Daoy (cell line): ENCODE measurements at places on chromosomes 12 and 14.
A peak's percentile ranks its signal among the peaks of the same experiment; 100 is the strongest.

GRCh38 chr12:90124914-90125313, 416.3 kb upstream of the ATP2B1 start:
- DNase-seq = no peak

DNA sequence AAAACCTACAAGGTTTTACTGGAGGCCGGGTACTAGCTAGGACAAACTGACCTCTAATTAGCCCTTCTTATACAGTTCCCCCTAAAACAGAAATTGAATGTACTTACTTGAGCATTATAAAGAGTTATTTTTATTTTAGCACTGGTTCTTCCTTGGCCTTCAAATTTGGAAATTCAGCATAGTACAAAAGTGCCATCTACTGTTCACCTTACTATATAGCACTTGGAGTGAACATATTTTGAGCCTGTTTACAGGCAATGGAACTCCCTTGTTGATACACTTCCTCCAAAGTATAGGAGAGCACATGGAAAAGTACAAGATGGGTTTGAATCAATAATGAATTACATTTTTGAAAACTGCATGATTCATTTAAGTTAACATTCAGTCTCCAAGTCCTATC, 3.9 kb upstream of the POC1B start:
- peak; percentile 17 for DNase-seq

DNA sequence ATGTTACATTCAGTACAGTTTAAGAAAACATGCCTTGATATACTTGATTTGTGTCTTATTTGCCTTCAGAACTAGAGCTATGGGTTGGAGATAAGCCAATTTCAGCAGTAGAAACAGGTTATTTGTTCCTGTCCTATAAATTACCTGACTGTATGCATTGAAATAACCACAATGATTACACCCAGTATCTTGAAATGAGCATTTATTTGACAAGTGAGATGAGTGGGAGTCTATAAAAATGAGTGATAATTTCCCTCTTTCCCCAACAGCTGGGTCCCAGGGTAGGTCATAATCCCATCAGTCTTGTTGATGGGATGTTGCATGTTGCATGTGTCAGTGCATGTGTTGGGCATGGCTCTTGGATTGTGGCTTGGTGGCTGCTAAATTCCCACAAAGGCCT, 3.7 kb downstream of the TAS2R42 start:
- no peak for DNase-seq

DNA sequence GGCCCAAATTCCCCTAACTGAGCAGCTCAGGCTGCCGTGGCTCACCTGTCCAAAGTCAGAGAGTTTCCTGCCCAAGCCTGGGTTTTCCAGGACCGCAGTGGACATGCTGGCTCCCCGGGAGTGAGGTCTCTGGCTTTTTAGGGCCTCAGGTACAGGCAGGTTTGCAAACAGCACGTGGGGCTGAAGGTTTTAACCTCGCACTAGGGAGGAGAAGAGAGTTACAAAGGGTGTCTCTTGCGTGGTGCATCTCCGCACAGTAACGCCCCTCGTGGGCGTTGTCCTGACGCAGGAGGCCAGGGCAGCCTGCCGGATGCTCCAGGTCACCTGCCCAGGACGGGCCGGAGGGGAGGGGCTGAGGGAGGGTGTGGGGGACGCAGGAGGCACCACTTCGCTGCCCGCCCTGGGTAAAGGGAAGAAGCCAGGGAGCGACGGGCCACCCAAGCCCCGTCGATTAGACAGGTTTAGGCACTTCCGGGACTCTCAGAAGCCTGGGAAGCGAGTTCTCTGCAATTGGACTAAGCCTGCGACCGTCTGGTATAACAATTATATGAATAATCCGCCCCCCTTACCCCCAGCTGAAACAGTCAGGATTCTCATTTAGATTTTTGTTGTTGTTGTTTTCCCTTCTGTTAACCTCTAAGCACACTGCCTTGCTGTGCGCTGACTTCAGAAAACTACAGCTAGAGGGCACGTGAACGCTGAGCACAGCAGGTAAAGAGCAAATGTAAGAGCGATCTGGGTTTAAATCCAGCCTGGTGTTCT, at the start of gene PAH:
Gene PAH (minus strand): TSS at position 219 of the 762 bp plus-strand sequence. CDS start 114 bp downstream, at position 105.
- peak; percentile 6 for DNase-seq

GRCh38 chr14:51395361-51395849, 155.4 kb downstream of the TMX1 start:
- DNase-seq = peak; percentile 86

- no peak for DNase-seq
Measured at GRCh38 chr12:71871116-71871515, 31.6 kb downstream of the TBC1D15 start.

DNA sequence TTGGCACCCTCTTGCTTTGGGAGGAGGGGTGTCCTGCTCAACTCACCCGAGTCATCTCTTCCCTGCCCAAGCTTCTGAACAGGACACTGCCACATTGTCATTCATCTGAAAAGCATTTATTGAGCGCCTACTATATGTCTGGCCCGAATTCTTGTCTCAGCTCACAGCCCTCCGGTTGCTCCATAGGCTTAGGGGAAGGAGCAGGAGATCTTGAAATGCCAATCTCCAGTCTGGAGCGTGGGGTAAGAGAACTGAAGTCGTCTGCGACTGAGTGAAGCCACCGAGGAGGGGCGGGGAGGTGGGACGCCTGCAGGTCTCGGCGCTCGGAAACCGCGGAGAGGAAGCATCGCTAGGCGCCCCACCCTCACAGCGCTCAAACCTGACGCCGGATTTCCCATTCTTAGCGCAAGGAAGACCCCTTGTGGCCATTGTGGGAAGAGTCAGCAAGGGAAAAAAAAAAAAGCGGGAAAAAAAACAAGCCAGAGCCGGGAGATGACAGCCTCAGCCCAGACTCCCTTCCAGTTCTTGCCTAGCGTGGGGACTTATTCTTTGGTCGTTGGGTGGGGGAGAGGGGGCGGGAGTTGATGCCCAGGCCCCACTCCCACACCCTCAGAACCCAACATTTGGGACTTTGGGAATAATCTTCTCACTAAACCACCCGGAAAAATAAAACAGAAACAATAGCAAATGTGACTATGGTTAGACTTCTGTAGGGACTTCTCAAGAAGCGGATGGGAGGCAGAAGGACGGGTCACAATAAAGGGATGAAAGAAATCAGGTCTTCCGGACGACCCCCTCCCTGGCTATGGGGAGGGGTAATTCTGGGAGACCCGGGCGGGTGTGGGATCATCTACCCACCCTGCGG, 28.2 kb upstream of the SMUG1 start:
- DNase-seq = peak; percentile 92

DNA sequence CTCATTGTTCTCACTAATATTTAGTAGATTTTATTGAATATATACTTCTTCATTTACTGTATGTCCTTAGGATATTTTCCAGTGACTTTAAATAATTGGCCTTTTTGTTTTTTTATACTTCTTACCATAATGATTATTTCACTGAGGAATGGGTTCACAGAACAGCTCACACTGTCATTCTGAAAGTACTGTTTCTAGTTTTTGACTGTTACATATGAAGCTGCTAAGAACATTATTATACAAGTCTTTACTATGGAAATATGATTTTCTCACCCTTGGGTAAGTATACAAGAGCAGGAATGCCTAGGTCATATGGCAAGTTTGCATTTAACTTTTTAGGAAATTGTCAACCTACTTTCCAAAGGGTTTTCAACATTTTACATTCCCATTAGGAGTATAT, 343.1 kb downstream of the CCER1 start:
- no peak for DNase-seq

DNA sequence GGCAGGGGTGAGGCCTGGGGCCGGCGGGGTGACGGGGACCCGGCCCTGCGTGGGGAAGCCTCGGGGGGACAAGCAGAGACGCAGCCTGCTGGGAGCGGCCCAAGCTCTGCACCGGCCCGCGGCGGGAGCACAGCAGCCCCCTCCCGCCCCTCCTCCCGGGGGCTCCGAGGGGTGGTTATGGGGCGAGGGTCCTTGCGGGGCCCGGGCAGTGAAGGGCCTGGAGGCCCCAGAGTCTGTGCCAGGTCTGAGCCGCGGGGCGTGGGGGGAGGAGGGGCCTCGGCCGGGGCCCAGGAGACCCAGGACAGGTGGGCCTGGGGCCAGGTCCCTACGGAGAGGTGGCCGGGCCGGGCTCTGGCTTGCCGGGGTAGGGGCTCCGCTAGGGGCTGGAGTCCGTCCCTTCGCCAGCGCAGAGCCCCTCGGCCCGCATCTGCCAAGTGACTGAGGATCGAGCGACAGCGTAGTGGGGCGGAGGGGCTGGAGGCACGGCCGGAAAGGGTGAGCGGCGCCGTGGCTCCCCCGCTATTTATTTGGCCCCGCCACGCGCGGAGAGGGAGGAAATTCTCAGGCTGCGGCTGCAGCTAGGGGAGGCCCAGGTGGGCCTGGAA, 495 bp downstream of the TMEM121 start:
- no peak for DNase-seq

- no peak for DNase-seq
Measured at GRCh38 chr12:6076346-6076745, 48.1 kb downstream of the VWF start.

DNA sequence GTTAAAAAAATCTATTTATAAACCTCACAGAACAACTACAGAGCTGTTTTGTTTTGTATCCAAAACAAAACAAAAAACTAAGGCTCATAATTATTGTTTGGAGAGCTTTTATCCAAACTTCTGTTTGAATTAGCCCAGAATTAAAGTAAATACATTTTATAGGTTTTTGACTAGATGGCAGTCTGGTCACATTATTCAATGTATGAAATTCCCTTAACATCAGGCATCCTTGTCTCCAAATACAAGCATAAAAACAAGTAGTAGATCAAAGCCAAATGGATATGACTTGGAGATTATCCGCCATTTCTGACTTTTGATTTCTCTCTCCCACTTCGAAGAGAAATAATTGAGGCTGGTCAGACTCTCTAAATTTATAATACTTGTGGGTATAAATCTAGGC, 63.5 kb downstream of the SLC38A1 start:
- DNase-seq = no peak

- DNase-seq = no peak
Measured at GRCh38 chr12:89779090-89779489, 70.5 kb upstream of the ATP2B1 start.

- DNase-seq = no peak
Measured at GRCh38 chr12:124872068-124872719, 8.5 kb upstream of the SCARB1 start.

DNA sequence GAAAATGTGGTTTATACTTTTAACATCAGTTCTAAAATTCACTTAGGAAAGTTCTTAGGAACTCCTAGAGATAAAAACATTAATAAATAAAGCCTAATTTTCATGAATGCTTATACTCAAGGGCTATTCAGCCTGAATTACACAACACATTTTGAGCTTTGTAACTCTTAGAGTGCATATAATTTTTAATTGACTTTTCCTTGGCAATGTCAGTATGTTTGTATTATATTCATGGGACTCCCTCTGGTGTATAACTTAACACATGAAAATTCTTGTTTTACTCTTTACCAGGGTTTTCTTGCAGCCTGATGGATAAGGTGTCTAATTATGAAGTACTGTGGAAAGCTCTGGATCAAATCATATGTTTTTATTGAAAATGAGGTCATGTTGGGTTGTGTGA, 150.6 kb upstream of the HMGA2 start:
- DNase-seq = no peak

GRCh38 chr14:95291859-95292542, 27.7 kb downstream of the CLMN start:
- DNase-seq = peak; percentile 90

DNA sequence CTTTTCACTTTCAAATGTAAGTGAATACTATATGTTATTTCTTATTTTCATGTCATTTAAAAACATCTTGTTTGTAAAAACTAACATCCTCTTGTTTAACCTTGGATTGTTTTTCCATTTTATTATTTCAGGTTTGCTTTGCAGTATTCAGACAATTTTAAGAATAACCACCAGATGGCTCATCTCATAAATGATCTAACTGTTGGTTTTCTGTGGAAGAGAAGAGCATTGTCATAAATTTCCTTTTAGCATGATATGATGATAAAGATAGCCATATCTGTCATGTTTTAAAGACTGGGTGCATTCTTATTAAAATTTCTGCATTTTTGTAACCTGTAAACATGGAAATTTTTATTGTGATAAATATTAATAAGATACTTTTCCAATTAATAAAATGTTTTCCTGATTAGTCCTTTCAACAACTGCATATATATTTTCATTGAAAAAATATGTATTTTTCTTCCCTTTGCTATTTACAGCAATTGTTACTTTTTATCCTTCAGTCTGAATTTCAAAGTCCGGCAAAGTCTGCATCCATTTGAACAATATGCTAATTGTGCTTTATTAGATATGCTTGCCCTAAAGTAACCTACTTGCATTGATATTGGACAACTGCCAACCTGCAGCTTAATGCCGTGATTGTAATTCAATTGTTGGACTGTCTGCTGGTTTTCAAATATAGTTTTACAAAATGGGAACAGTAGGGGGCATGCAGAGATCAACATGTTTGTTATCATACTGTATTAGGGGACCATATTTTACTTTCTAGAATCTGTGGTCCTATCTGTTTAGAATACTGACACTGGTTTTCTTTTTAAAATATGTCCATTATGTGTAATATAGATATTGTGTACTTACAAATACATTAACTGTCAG, 163.4 kb downstream of the GARIN6 start:
- peak; percentile 21 for DNase-seq

GRCh38 chr14:77561881-77562280, 54.6 kb downstream of the SPTLC2 start:
- no peak for DNase-seq

DNA sequence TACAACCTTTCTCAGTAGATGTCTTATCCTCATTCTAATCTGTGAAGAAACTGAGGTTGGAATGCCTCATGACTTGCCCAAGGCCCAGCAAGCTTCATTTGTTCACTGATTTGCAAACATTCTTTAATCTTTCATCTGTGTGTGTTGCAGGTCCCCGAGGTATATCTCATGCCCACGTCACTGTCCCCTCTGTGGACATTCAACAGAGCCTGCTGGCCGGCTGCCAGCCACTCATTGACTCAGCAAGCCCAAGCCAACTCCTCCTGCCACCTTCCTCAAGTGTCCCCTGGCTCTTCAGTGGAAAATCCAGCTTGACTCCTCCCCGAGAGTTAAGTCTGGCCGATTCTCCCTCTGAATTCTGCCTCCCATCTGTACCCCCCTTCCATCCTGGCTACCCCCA, 1.9 kb upstream of the DCAF4 start:
- no peak for DNase-seq

DNA sequence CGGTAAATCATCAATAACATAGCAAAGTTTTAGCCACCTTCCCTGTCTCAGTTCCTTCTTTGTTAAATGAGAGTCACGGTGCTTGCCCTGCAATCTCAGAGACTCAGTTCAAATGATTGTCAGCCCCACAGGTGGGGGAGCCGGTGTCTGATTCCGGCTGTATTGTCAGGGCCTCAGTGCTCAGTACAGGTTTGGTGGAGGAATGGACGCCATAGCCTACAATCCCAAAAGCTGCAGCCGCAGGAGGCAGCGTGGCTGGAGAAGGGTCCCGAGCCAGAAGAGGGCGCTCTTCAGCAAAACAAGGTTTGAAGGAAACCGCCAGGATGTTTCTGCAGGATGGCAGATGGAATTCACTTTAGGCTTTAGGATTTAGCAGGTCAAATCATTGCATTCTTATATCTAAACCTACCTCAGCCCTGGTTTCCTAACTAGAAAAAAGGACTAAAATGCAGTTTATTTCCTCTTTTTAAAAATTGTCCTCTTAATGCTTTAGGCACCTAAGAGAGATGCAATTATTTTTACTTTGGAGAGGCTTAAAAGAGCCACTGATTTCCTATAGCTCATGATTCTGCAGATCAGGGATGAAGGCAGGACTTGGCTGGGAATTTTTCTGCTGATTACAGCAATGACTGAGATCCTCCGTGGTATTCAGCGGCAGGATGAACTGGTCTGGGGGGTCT, 29.2 kb downstream of the FOS start:
- peak; percentile 85 for DNase-seq
